ENCODE measurements at places on chromosomes 5 and 9.

GRCh38 chr5:167765352-167765751 is 526.1 kb upstream of the WWC1 start:
- DNase-seq, result no peak

DNA sequence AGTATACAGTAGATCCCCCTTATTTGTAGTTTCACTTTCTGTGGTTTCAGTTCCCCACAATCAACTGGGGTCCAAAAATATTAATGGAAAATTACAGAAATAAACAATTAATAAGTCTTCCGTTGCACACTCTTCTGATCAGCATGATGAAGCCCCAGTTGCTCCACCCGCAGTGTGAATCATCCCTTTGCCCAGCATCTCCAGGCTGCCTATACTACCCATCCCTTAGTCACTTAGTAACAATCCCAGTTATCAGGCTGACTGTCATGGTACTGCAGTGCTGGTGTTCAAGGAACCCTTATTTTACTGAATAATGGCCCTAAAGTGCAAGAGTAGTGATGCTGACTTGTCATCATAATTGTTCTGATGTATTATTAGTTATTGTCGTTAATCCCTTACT is 28.9 kb downstream of the SHC3 start:
- no peak for DNase-seq

DNA sequence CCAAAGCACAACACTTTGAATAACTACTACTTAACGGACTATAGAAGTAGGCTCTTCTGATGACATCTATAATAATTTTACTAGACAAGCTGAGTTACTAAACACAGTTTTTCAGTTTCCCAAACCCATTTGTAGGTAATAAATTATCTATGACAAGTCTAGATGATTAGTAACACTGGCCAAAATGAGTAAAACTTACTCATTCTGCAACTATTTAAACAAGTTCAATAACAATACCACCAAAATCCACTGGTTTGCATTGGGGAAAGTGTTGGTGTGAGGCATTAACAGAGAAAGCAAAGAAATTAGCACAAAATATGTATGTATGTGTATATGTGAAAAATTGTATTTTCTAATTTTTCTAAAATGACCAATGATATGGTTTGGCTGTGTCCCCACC is 119.3 kb downstream of the NR2F1-AS1 start:
- DNase-seq, result no peak

GRCh38 chr9:104776797-104777196 is 12.9 kb downstream of the NIPSNAP3B start:
- DNase-seq, result no peak

DNA sequence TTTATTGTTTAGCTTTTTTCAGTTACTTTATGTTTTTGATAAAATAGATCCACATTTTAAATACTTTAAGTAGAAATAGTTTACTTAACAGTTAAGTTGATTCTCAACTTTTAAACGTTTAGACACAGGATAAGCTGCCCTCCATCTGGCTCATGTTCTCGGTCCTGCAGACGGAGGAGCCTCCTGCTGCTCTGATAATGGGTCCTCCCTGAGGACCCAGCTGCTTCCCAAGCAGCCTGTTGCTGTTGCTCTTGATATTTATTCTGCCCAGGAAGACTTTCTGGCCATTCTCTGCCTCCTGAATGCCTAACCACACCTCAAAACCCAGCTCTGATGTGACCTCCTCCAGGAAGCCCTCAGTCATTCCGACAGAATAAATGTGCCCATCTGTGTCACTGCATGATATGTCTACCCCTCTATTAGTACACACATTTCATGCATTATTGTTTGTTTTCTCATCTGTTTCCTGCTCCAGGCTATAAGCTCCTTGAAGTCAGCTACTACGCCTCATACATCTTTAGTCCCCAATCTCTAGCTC is 267.2 kb upstream of the MSX2 start:
- no peak for DNase-seq
